Upper lobe of right lung (tissue), 1 donor: ENCODE measurements at places on chromosomes 5 and 9. TPM values are rescaled to one million over a fixed set of nuclear protein-coding genes. Genes with fewer than 3 reads are reported as not detected.

DNA sequence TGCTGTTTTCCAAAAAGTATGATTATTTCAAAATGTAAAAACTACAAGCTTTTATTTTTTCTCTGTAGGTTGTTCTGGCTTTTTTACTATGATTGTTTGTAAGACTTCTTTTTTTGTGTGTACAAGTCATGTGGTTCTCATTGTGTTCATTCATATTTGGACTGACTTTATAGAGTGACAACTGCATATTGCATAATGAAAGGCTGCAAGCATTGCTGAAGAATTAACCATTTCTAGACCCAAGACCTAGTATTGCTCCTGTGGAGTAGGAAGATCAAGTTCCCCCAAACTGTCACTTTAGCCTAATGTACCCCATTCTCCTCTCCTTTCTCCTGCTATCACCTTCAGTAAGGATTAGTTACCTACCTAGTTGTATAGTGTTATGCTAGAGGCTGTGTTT lies 10.0 kb downstream of the MAP1B start:
- DNase-seq = no peak
- no peaks in the 10 kb centered on the region for H3K36me3 ChIP-seq
- no peak overlapping the region for H3K27ac ChIP-seq
- no peaks in the 10 kb centered on the region for H3K4me1 ChIP-seq
- no peak overlapping the region for H3K4me3 ChIP-seq
- no peaks in the 10 kb centered on the region for H3K27me3 ChIP-seq

GRCh38 chr5:136108180-136108611 lies 24.4 kb upstream of the SMAD5 start:
- no peaks in the 10 kb centered on the region for H3K36me3 ChIP-seq
- peaks cover 10% of the 10 kb centered on the region for H3K4me1 ChIP-seq
- no peak for DNase-seq
- H3K4me3 ChIP-seq = no peak overlapping the region
- H3K27ac ChIP-seq = no peak overlapping the region

DNA sequence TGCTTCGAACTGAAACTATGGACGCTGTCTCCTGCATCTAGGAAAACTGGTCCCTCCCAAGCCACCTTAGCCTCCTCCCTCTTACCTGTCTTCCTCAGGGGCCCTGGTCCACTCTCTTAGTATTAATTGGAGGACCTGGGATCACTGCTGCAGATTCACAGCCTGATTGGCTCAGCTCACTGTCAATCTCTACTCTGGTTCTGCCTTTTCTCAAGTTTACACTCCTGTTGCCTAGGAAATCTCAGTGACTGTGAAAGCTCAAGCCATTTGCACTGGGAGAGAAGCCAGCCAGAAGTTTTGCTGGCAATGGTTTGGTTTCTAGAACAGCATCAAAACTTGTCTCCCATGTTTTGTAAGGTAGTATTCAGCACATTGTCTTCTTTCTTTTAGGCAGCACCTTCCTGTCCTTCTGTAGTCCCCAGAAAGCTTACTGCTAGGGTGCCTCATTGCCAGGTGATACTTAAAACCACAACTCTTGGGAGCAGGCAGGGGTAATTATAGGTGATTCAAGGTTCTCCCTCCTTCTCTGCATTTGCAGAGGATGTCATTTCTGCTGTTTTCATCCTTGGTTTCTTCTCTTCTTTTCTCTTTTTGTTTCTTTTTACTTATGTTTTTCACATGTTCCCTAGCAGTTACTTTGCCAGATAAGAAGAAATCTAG lies at the start of gene CAPSL:
Gene CAPSL, minus strand, starts transcription at position 55 of the 660 bp plus-strand sequence. CDS start 17,502 bp downstream, outside the sequence.
- H3K4me3 ChIP-seq = no peak within 1 kb of the TSS
- no peaks in the 10 kb centered on the region for H3K4me1 ChIP-seq
- H3K27me3 ChIP-seq = no peaks in the 10 kb centered on the region
- no peak for DNase-seq

DNA sequence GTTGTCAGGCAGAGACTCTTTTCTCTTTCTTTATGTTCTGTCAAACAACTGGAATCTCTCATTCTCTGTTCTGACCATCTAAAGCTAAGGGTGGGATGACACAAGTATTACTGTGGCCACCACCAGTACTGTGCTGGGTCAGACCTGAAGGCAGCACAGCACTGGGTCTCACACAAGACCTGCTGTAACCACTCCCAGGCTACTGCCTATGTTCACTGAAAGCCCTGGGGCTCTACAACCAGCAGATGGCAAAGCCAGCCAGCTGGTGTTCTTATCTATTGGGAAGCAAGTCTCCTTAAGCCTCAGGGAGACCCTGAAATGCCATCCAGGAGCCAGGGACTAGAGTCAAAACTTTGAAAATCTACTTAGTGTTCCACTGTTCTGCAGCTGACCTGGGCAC lies 189.5 kb downstream of the SLCO4C1 start:
- no peak for DNase-seq
- no peaks in the 10 kb centered on the region for H3K36me3 ChIP-seq
- H3K27me3 ChIP-seq = no peaks in the 10 kb centered on the region
- H3K27ac ChIP-seq = no peak overlapping the region
- no peaks in the 10 kb centered on the region for H3K4me1 ChIP-seq
- H3K4me3 ChIP-seq = no peak overlapping the region

DNA sequence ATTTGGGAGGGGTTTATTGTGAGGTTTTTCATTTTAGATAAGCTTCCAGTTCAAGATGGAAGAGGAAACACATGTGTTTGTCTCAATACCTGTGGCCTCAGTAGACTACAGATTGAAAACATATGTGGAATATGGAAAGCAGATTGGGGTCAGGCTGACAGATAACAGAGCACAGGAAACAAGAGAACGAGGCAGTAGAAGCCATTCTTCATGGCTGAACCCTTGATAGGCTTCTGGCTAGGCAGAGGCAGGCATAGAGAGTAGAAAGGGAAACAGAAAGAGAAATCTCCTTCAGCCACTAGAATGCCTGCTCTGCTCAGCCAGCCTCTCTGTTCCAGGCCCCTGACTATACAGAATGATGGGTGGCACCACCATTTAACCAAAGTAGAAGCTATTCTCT lies 152.5 kb downstream of the MUSK start:
- no peak for DNase-seq
- H3K4me3 ChIP-seq = no peak overlapping the region
- no peaks in the 10 kb centered on the region for H3K27me3 ChIP-seq
- no peak overlapping the region for H3K27ac ChIP-seq

The CCIN gene
- not detected for total RNA-seq

The ADAMTS19 gene
- total RNA-seq = not detected
